Stimulated activated CD4-positive, alpha-beta T cell treated with anti-CD3 and anti-CD28 coated beads, Interleukin-1b, Interleukin-23, amount 100 ng/mL, for 1 hour (primary cell): ENCODE measurements at places on chromosomes 4 and X.

DNA sequence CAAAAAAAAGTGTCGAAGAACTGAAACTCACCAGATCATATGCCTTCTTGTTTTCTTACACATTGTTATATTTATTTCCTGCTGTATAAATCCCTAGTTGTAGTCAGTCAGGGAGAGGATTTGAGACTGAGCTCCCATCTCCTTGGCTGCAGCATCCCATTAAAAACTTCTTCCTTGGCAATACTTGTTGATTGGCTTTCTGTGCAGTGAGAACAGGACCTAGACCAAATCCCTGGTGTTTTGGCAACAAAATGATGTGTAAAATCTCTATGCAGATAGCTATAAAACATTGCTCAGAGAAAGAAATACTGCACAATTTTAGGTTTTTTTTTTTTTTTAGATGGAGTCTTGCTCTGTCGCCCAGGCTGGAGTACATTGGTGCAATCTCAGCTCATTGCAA, 47.9 kb downstream of the TRIML1 start:
- no peak for DNase-seq

DNA sequence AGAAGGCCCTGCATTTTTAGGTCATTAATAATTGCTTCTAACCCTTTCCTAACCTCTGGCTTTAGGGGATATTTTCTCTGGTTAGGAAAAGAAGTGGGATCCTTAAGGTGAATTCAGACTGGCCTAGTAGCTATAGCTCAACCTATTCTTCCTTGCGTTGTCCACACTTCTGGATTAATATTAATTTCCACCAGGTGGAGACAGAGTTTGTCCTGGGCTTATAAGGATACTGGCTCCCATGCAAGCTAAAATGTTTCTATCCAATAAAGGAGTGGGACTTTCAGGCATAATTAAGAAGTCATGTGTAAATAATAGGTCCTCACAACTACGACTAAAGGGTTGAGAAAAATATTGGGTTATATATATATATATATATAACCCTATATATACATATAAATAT, 860.0 kb upstream of the POU3F4 start:
- DNase-seq: no peak

- DNase-seq: no peak
These were observed 131.0 kb downstream of the COX18 start for GRCh38 chr4:72938516-72938915.

DNA sequence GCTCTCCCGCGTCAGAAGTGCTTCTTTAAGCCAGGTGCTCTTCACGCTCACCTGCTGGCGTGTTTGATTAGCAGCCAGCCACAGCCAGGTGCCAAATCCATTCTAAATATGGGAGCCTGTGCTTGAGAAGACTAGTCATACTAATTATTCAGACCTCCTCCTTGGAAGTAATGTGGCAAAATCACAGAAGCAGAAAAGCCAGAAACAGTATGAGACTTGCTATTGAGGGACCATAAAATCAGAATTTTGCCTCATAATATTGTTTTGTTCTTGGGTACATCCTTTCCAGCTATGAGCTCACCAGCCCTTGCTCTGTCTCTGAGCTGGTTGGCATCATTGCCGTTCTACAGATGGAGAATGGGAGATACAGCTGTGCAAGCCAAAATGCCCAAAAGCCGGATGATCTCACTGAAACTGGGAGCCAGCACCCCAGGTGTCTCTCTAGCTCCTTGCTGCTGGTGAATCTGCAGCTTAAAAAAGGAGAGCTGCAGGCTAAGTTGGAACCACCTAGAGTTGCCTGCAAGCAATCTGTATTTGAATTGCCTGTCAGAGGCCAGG, 205.4 kb downstream of the SHROOM3 start:
- DNase-seq: no peak

GRCh38 chrX:47145395-47146120, 537 bp downstream of the RBM10 start:
- DNase-seq: no peak

- no peak for DNase-seq
These were observed 619.7 kb downstream of the GRXCR1 start for GRCh38 chr4:43512253-43512652.

DNA sequence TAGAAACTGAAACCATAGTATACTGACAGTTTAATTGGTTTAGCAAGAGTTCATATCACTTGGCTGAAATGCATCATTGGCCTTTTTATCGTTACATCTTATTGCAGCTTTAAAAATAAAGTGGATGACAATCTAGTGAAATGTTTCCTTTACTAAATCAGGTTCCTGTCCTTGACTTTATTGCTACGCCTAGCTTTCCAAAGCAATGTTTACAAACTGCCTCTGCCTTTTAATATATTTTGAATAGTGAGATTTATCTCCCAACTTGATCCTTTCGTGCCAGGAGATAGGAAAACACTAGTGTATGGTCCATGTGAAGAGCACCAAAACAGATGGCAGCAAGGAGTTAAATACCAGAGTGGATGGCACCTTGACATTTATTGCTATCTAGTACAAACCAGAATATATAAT, 67.0 kb downstream of the GPC3 start:
- DNase-seq: no peak

DNA sequence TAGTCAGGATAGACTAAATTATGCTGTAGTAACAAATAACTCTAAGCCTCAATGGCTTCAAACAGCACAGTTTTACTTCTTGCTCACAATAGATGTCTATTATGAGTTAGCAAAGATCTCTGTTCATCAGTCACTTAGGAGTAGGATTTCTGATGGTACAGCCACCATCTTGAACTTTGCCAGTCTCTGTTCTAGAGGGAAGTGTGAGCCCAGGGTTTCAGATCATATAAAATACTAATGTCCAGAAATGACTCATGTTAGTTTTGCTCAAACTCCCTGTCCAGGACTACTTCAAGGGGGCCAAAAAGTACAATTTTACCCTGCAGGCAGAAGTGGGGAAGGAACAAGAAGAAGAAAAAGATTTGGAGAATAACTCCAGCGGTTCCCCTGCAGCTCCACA, 77.1 kb upstream of the LSM6 start:
- DNase-seq: no peak

- no peak for DNase-seq
These were observed 27.0 kb upstream of the KLHL13 start for GRCh38 chrX:118143578-118143977.

- DNase-seq: no peak
These were observed 201.1 kb upstream of the MBNL3 start for GRCh38 chrX:132689612-132690563.
